ENCODE measurements at places on chromosomes 5 and 9.

GRCh38 chr9:13970426-13970825 lies 343.5 kb downstream of the NFIB start:
- no peak for DNase-seq

GRCh38 chr5:168290902-168291341 lies 523 bp upstream of the WWC1 start:
- DNase-seq: no peak

GRCh38 chr9:4334410-4334813 lies 34.5 kb upstream of the GLIS3 start:
- no peak for DNase-seq

DNA sequence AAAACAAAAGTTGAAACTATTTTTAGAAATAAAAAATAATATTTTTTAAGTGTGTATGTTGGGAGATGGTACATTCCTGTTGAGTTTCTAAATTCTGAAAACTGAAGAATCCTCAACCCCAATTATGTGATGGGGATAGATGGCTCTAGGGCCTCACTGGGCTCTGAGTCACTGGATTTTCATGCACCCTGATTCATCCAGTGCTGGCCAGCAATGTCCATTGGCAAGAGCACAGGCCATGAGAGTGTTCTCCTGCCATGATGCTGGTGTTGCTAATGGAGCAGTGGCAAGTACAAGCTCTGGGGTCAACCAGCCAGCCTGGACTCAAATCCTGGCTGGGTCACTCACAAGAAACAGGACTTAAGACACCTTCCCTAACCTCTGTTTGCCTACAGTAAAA lies 23.3 kb downstream of the SMIM23 start:
- DNase-seq: no peak

- no peak for DNase-seq
These were observed 14.7 kb upstream of the CDKN2AIPNL start for GRCh38 chr5:134426361-134426760.

DNA sequence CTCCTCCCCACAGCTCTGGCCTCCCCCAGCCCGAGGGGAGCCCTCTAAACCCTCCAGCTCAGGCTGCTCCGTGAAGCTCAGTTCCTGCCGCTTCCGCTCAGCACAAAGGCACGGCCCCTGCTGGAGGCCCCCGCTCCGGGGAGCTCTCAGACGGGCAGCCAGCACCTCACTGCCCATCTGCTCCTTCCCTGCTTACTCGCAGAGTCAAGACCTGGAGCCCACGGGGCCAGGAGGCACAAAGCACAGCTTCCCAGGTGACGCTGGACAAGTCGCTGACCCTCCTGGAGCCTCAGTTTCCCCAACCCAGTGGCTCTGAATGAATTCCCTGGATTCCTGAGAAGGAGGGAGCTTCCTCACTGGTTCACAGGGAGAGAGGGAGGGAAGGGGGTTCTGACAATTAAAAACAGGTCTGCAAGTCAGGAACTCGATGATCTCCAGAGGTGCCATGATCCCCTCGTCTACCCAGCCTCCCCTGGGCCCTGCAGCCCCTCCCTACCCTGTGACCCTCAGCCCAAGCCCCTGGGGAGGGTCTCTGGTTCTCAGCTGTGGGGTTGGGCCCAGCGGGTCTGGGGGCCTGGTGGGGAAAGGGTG lies 36.2 kb downstream of the VAV2 start:
- DNase-seq: no peak

DNA sequence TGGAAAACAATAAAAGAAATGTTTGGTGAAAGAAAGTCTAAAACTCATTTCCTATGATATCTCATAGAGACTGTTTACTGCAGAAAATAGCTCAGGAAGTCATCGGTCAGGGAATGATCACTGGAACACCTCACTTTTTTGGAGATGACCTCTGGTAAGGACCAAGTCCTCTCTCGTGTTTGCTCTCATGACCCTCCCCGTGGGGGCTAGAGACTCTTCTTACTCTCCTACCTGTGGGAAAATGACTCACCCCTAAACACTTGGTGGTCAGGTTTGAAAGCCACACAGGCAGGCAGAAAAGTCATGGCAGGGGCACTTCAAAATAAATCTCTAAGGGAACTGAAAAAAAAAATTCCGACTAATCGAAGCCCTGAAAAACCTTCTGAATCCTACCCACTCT lies 48.2 kb downstream of the FAM240B start:
- DNase-seq: no peak

DNA sequence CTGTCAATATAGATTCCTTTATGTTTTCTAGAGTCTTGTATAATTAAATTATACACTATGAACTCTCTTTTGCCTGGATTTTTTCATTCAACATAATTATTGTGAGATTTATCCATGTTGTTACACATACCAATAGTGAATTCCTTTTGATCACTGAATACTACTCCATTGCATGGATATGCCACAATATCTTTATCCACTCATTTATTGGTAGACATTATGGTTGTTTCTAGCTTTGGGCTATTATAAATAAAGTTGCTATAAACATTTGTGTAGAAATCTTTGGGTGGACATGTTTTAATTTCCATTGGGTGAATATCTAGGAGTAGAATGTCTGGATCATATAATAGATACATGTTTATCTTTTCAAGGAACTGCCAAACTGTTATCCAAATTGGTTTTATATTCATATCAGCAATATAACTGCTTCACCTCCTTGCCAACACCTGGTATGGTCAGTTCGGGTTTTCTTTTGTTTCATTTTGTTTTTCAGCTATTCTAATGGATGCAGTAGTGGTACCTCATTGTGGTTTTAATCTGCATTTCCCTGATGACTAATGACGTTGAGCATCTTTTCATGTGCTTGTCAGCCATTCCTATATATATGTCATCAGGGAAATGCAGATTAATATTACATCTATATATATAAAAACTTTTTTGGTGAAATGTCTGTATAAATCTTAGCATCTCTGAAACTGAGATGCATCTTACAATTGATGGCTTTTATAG lies 32.1 kb upstream of the TCF7 start:
- no peak for DNase-seq

GRCh38 chr5:139690064-139690802 lies 42.1 kb downstream of the CXXC5 start:
- DNase-seq: no peak

DNA sequence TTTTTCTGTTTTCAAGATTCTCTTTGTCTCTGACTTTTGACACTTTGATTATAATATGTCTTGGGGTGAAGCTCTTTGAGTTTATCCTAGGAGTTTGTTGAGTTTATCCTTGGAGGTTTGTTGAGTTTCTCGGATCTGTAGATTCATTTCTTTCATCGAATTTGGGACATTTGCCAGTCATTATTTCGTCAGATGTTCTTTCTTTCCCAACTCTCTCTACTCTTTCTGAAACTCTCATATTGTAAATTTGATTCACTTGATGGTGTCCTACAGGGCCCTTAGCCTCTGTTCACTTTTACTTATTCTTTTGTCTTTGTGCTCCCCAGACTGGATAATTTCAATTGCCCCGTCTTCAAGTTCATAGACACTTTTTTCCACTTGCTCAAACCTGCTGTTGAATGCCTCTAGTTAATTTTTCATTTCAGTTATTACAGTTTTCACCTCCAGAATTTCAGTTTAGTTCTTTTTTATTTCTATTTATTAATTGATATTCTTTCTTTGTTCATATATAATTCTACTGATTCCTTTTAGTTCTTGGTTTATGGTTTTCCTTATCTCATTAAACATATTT lies 8.1 kb upstream of the TDRD7 start:
- no peak for DNase-seq

DNA sequence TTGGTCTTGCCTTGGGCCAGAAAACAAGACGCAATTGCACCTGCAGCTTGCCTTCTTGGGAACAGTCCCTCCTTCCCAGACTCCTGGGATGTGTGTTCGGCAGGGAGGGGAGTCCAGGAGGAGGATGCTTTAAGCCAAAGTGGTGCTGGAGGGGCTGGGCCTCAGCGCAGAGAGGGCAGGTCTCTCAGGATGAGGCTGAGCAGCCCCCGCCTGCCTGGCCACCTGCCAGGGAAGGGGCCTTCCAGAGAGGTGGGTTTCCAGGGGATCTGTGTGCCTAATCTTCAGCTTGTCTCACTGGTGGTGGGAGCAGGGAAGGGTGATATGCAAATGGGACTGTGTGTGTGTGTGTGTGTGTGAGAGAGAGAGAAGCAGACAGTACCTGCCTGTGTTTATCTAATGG lies 105.2 kb downstream of the ENTREP1 start:
- DNase-seq: no peak

GRCh38 chr9:38732885-38733284 lies 13.0 kb upstream of the FAM240B start:
- no peak for DNase-seq

- DNase-seq: no peak
These were observed 298.4 kb upstream of the PRDM9 start for GRCh38 chr5:23208959-23209431.

DNA sequence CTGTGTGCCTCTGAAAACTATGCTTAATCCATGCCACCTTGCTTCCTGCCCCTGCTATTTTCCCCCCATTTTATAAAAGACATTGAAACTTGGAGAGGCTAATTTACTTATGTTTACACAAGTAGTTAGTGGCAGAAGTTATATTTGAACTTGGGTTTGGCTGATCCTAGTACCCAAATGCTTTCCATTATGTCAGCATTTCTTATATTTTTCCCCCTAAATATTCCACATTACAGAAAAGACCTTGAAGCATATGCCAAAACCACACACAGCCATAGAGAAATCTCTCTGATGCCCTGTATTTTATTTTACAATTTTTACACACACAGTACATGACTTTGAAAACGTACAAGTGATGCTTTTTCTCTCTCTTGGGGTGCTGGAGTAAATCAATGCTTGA lies 11.2 kb downstream of the C1QTNF2 start:
- DNase-seq: no peak

DNA sequence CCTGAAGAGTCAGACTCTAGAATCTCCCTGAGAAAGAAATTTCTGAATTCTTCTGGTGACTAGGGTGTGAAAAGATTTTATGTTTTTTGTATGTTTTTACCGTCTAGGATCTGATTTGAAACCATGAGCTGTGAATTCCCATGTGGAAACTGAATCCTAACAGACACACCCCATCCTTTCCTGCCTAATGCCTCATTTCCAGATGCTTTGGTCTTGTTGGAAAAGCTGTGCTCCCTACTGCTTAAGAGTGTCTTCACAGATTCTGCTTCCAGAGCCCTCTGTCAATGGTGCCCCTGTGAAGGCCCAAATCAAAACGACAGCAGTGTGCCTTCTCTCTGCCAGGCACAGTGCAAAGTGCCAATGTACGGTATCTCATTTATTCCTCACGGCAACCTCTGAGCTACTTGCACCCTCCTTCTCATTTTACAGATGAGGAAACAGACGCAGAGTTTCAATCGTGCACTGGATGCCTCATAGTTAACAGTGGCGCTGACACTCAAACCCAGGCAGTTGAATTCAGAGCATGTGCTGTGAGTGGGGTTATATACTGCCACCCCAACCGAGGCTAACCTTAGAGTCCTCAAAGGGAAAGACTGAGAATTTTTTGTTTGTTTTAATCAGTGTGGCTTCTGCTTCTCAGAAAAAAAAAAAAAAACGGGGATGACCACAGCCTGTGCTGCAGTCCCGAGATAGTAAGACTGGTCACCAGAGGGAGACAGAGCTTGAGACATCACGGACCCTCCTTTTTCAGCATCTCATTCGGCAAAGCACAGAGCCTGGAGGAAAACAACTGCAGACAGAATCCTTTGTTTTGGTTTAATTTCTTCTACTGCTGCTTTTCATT lies 188.4 kb downstream of the SNCAIP start:
- no peak for DNase-seq

DNA sequence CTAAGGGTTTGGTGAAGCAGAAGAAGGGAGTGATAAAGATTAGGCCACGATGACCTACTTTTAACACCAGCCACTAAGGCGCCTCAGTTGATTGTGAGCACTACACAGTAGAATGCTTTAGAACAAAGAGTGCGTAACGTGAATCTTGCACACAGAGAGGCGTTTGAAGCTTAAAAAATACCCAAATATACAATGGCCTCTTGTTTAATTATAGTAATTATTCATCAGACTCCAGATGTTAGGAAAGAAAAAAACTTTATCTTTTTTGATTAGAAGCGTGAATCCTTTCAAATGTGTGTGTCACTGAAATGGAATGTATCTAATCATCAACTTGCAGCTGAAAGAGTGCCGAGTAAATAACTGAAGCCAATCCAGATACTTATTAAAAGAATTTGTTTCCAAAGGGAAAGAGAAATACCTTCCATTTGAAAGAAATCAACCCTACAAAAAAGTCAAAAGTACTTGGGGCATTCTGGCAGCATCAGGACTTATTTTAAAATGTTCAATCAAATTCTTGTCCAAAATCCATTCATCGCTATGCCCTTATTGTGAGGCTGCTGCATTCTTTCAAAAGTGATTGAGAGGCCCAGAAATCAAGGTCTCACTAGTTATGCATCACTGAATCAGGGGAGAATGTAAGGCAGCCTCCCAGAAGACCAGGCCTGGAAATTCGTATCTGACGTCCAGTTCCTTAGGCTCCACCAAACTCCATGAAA lies 337.5 kb downstream of the ZNF608 start:
- no peak for DNase-seq

DNA sequence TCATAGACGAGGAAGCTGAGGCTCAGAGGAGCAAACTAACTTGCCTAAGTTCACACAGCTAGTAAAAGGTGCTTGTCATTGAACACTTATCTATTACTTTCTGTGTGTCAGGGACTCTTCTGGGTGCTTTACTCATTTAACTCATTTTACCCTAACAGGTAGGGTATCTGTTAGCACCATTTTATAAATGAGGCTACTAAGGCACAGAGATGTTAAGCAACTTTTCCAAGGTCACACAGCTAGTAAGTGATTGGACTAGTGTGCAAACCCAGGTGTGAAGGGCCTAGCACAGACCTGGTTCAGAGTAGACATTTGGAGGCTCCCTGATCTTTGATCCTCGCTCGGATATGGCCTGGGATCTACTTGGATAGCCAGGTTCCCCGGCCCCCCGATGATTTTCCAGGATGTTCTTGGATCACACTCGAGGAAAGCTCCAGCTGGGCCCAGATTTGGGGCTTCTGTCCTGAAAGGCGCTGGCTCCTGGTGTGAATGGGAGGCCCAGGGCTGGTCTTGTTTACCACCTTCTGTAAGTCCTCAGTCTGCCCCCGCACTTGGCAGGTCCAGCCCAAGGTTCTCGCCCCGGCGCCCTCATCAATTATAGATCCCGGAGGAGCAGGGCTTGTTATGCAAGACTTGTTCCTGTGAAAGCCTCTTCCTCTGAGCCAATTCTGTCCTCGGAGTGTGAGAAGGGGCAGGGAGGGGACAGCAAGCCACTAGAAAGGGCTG lies 37.5 kb downstream of the GSN start:
- no peak for DNase-seq

GRCh38 chr9:114616684-114617520 lies 5.8 kb downstream of the TMEM268 start:
- no peak for DNase-seq

GRCh38 chr5:176133877-176134276 lies 104.3 kb upstream of the SIMC1 start:
- no peak for DNase-seq

DNA sequence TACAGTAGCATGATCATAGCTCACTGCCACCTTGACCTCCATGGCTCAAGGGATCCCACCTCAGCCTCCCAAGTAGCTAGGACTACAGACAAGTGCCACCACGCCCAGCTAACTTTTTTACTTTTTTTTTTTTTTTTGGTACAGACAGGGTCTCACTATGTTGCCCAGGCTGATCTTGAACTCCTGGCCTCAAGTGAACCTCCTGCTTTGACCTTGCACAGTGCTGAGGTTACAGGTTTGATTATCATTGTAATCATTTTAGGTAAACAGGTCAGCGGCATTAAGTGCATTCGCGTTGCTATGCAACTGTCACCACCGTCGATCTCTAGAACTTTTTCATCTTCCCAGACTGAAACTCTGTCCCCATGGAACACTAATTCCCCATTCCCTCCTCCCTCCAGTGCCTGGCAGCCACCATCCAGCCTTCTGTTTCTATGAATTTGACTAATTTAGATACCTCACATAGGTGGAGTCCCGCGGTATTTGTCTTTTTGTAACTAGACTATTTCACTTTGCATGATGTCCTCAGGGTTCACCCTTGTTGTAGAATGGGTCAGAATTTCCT lies 5.8 kb upstream of the CARD19 start:
- DNase-seq: no peak

Measured in GOT3 (cell line).